ENCODE measurements at places on chromosomes 3 and 15. TPM values are rescaled to one million over a fixed set of nuclear protein-coding genes. Genes with fewer than 3 reads are reported as not detected.

DNA sequence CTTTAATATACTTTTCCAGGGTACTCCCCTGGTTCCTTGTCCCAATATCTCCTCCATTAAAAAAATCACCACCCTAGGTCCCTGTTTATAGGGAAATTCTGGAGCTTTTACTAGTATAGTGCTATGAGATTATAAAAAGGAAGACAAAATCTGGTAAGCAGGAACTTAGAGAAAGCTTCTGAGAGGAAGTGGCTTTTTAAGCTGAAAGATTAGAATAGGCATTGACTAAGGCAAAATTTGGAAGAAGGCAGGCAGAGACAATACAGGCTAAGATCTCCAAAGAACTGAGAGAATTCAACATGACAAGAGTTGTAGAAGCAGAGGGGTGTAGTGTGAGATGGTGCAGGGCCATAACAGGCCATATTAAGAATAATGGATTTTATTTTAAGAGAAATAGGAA is 25.8 kb downstream of the SGO1 start:
- no peak for DNase-seq

- peak; percentile 83 for DNase-seq
Observed at GRCh38 chr3:12143949-12144504, 14.7 kb downstream of the TIMP4 start.

DNA sequence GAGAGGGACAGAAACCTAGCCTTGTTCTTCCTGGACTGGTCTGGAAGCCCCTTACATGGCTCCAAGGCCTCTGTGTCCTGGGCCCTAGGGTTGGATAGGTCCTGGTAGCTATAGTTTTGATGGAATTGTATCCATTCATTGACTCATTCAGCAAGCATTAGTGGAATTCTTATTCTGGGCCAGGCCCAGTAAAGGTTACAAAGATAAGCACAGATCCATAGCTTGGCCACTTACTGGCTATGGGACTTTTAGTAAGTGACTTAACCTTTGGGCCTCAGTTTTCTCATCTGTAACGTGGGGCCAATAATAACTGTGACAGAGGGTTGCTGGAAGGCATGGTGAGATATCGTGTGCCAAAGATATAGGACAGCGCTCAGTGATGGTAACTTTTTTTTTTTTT is 13.6 kb upstream of the DAG1 start:
- DNase-seq = no peak

- DNase-seq = no peak
Observed at GRCh38 chr3:17340693-17341092, 401.7 kb downstream of the TBC1D5 start.

- DNase-seq = no peak
Observed at GRCh38 chr15:40650479-40650878, 44.5 kb upstream of the RAD51 start.

GRCh38 chr3:13578251-13578650 is 29.3 kb downstream of the FBLN2 start:
- DNase-seq = no peak

The PPP1R14D gene
- polyA plus RNA-seq = not detected

DNA sequence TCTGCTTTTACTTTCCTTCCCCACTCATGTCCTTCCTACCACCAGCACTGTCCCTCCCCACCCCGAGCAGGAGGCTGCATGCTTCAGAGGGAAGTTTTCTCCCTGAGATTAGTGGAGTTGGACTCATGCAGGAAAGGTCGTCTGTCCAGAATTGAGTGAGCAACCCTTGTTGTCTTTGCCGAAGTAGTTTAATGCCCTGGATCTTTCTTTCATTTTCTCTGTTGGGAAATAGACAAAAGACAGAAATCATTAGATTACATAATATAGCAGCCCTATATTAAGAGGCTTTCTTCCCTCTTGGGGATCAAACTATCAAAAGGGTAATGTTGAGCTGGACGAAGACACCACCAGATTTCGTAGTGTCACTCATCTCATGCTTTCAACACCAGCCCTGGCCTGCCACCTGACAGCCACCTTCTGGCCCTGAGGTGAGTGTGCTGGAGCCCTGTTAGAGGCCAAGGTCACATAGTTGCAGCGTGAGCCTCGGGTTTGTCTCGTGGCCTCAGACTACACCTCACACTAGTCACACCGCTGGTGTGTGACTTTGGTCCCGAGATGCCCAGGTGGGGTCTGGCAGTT is 231.0 kb downstream of the ITPR1 start:
- DNase-seq = no peak

- DNase-seq = no peak
Observed at GRCh38 chr3:52774066-52774713, 3.2 kb upstream of the ITIH1 start.

DNA sequence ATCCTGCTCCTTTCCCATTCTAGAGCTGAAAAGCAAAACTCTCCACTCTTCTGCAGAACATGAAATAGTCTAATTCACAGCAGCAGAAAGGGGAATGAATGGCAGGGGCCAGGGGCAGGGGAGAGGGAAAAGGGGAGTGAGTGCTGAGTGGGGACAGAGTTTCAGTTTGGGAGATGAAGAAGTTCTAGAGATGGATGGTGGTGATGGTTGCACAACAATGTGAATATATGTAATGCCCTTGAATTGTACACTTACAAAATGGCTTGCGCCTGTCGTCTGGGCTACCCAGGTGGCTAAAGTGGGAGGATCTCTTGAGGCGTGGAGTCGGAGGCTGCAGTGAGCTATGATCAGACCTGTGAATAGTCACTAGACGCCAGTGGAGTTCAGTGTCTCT is 78.5 kb upstream of the MEF2A start:
- DNase-seq = no peak

- peak; percentile 95 for DNase-seq
Observed at GRCh38 chr15:68875377-68876116, 54.8 kb upstream of the SPESP1 start.

DNA sequence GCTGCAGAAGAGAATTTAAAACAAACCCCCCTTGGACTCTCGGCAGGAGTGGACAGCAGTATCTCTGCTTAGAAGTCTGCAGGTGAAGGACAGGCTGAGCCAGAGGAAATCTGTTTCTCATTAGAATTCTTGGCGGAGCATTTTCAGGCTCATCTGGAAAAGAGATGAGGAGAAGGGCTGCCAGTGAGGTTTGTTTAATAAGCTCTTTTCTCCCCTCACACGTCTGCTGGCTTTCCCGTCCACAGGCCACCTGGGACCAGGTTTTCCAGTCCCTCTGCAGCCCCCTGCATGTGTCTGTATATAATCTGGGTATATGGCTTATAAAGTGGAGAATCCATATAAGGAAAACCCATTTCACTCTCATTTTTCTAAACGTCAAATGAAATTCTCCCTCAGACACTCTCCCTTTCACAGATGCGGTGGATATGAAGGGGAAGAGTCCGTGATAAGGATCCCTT is 155.4 kb upstream of the TPM1 start:
- peak; percentile 93 for DNase-seq

DNA sequence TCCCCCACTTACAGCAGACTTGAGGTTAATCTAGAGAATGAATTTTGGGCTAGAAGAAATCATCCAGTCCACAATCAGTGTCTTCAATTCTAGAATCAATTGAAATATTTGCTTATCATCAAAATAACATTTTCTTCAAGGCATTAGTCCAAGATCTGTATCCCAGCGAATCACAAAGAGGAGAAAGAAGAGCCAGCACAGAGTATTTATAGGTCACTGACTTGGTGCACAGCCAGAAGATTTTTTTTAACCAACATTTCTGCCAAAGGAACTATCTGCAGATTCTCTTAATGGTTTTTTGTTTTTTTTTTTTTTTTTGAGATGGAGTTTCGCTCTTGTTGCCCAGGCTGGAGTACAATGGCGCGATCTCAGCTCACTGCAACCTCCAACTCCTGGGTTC is 178.2 kb downstream of the TNIK start:
- DNase-seq = peak; percentile 92

GRCh38 chr3:13495351-13495813 is 15.3 kb downstream of the HDAC11 start:
- DNase-seq = no peak

The CDCP1 gene
- polyA plus RNA-seq = 0.31 TPM

All from muscle of leg (tissue), 16 donors.